Central memory CD4-positive, alpha-beta T cell (primary cell): ENCODE measurements at places on chromosomes 6 and 20.

- DNase-seq = no peak
Observed at GRCh38 chr6:95676011-95676628, 98.8 kb downstream of the MANEA start.

GRCh38 chr20:577167-577791, 32.8 kb downstream of the TCF15 start:
- no peak for DNase-seq

DNA sequence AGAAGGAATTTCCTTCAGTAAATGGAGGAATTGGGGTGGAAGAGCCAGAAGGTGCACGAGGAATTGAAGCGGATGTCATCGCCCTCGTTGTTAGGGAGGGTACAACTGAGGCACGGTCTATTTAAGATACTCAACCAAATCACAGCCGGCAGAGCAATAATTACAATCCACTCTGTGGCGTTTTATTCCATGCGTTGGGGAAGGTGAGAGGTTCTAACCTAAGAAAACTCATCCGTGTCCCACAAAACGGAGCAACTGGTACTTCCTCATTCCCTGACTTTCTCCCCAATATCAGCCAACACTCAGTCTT, 802 bp upstream of the RRBP1 start:
- no peak for DNase-seq

GRCh38 chr20:51767867-51768758, at the start of gene ATP9A:
Gene ATP9A (minus strand): TSS chr20:51768390. CDS start chr20:51768369, 21 bp downstream.
- DNase-seq = no peak

- DNase-seq = no peak
Observed at GRCh38 chr20:44601801-44602204, 19.4 kb downstream of the PKIG start.

GRCh38 chr6:251920-252319, 40.4 kb upstream of the DUSP22 start:
- no peak for DNase-seq

GRCh38 chr6:43097502-43097901, 21.4 kb downstream of the PTK7 start:
- no peak for DNase-seq

- no peak for DNase-seq
Observed at GRCh38 chr6:164099269-164099865, 684.8 kb downstream of the QKI start.

DNA sequence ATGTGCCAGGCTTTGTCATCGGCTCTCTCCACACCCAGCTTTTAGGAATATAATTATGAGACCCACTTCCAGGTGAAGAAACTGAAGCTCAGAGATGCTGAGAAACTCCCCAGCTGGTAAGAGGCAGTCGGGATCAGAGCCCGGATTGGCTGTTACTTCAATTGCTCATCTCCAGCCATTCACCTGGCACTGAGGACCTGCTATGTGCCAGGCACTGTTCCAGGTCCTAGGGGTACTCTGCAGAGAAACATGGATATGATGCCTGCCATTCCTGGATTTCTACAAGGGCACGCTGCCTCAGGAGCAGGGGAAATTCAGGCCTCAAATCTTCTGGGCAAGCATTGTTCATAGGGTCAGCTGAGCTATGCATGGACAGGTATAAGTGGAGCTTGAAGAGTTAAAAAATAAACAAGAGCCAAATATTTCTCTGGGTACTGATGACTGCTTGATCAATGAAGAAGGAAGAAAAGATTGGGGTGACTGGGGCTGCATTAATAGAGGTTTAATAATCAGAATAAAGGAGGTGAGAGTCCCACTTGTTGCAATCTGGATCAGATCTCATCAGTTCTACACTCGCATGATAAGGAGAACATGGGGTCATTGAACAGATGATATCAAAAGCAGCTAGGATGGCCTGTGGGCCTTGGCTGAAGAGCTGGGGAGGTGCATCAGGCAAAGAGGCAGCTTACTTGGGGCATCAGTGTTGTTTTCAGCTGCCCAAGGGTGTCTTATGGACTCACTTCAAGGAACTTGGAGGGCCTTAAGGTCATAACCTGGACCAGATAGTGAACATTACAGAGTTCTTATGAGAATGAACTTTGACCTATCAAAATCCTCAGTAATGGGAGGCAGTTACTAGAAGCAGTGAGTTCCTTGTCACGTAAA, 80.9 kb upstream of the TOX2 start:
- DNase-seq = no peak
